ENCODE measurements at places on chromosomes 3 and 15.

DNA sequence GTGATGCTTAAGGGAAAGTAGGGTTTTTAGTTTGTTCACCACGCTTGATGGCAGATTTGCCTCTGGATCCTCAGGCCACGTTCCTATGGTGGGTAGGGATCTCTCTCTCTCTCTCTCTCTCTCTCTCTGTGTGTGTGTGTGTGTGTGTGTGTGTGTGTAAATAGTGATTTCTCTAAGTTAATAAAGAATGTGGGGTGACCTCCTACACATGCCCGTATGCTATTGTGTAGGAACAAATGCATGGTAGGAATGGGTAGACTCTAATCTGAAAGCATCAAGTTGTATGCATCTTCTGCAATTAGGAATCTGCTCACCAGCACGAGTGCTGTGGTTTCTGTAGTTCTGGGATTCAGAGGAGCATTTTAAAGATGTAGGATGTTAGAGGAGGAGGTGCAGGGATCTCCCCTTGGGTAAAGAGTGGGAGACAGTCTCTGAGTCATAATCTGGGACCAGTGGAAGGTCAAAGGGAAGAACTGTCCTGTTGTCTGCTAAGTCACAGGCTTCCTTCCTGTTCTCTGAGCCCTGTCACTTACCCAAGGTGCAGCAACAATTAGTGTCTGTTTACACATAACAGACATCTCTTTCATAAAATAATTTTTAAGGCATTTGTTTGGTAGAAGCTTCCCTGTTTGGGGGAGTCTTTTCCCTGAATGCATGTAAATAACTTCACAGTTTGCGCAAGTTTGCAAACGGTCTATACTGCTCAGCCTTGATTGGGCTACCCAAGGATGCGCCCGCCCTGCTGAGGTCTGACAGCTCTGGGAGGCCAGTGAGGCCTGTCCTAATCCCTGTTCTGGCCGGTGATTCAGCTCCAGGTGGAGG is 139.8 kb downstream of the IGF1R start:
- DNase-seq, result no peak

DNA sequence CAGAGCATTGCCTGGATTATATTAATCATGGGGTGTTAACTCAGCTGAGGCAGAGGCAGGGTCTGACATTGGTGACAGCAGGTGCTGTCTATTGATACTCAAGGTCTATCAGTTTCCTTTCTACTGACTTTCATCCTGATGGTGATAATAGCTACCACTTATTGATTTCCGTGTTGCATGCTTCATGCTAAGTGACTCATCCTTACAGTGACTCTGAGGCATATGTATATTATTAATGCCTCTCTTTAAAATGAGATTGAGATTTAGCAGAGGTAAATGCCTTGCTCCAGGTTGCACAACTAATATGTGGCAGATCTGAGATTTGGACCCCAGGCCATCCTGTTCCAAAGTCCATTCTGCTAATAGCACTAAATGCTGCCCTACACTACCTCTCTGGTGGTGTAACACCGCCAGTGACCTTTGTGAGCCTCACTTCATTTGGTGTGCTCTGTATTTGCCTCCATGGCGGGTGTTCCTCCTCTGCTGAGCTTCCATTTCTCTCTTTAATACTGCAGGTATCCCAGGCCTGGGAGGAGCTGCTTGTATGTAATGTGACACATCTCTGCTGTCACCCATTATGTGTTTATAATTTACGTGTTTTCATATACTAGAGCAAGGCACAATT is 50.4 kb downstream of the GPR171 start:
- no peak for DNase-seq

DNA sequence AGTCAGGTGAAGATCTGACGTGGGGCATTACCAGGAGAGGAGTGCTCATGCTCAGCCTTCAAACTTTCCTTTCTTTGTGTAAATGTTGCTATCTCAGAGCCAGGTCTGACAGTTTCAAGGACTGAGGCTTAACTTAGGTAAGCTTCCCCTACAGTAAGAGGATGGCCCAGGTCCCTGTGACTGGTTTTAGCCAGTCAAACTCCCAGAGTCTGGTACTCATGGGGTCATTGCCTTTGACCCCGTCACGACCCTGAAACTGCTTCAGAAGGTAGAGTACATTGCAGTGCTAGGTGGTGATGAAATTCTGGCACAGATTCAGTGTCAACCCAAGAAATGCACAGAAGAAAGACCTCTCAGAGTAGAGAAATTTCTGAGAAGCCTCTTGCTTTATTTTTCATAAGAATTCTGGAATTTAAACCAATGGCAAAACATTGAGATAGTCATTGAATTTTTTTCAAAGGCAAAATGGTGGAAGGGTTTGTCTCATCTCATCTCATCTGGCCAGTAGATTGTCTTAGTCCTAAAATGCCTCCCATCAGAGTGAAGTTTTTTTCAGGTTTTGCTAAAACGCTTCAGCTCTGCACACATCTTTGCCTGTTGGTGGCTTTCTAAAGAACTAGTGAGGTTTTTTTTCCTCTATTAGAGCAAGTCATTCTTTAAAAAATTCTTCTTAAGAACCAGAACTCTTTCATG is 23.1 kb downstream of the ZBTB38 start:
- DNase-seq, result no peak

GRCh38 chr3:52315977-52316764 is at the start of gene DNAH1:
DNAH1 (plus strand) TSS chr3:52316319; CDS start chr3:52322443, 6,124 bp downstream.
- no peak for DNase-seq

GRCh38 chr3:189133768-189134167 is 38.0 kb upstream of the TPRG1 start:
- DNase-seq, result no peak
